ENCODE measurements at places on chromosomes 5 and 9.

DNA sequence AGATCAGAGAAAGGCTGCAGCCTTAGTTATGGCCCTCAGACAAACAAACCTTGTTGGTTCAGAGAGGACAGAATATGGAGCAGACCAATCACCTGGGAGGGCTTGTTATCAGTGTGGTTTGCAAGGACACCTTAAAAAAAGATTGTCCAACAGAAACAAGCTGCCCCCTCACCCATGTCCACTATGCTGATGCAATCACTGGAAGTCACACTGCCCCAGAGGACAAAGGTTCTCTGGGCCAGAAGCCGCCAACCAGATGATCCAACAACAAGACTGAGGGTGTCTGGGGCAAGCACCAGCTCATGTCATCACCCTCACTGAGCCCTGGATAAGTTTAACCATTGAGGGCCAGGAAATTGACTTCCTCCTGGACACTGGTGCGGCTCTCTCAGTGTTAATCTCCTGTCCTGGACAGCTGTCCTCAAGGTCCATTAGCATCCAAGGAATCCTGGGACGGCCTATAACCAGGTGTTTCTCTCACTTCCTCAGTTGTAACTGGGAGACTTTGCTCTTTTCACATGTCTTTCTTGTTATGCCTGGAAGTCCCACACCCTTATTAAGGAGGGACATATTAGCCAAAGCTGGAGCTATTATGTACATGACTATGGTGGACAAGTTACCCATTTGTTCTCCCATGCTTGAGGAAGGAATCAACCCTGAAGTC lies 36.9 kb upstream of the TBCA start:
- no peak for DNase-seq

GRCh38 chr5:148374690-148375360 lies 8.9 kb upstream of the FBXO38 start:
- peak; percentile 78 for DNase-seq

GRCh38 chr5:74371621-74372020 lies 268.9 kb downstream of the ENC1 start:
- no peak for DNase-seq

GRCh38 chr9:113246928-113247327 lies 25.6 kb downstream of the SLC31A1 start:
- DNase-seq = peak; percentile 12

- DNase-seq = no peak
These were observed 35.2 kb downstream of the ARHGAP26 start for GRCh38 chr5:142805339-142805738.

DNA sequence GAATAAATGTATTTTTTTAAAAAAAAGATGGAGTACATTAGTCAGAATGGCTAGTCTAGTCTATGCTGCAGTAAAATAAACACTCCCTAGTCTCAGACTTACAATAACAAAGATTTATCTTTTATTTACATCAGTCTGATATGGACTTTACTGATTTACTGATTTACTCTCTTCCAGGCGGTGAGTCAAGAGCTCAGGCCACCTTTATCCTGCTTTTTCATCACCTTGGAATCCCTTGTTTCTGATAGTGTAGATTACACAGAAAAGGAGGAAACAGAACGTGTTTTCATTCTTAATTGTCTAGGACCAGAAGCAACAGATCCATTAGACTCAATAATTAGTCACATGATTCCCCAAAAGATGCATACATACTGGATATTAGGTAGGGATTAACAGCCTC lies 290.1 kb upstream of the TRPC7 start:
- no peak for DNase-seq

GRCh38 chr5:119009131-119009530 lies 20.8 kb upstream of the DTWD2 start:
- DNase-seq = no peak

Measured in suppressor macrophage (primary cell).